ENCODE measurements at places on chromosomes 16 and 17. TPM values are rescaled to one million over a fixed set of nuclear protein-coding genes. Genes with fewer than 3 reads are reported as not detected.

DNA sequence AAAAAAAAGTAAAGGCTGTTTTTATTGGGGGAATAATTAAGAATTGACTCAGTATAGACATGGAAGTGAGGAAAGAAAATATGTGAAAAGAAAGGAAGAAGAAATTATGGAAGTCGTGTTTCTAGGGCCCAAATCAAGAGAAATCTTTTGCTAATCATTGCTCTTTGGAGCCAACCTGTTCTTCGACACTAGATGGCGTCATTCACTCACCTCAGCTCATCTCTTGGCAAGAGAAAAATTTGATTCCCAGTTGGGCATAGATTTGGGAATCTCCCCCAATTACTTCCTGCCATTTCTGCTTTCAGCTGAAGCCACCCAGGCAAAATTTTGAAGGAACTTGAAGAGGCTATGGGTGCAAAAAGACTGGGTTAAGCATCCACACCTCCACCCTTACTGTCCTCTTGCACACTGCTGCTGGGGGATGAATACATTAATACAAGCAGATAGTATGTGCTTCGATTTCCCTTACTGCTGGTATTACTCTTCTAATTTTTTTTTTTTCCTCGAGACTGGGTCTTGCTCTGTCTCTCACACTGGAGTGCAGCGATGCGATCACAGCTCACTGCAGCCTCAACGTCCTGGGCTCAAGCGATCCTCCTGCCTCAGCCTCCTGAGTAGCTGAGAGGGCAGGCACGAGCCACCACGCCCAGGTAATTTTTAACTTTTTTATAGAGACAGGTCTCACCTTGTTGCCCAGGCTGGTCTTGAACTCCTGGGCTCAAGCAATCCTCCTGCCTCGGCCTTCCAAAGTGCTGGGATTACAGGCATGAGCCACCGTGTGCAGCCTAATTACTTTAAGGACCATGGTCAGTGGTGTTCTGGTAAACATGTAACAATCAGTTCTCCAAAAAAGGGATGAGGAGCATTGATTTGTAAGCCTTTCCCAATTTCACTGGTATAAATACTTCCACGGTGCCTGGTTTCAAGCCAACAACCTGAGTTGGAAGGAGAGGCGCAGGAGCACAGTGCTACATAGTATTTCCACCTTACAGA is 13.5 kb downstream of the PSMD7 start:
- DNase-seq = peak; percentile 66

DNA sequence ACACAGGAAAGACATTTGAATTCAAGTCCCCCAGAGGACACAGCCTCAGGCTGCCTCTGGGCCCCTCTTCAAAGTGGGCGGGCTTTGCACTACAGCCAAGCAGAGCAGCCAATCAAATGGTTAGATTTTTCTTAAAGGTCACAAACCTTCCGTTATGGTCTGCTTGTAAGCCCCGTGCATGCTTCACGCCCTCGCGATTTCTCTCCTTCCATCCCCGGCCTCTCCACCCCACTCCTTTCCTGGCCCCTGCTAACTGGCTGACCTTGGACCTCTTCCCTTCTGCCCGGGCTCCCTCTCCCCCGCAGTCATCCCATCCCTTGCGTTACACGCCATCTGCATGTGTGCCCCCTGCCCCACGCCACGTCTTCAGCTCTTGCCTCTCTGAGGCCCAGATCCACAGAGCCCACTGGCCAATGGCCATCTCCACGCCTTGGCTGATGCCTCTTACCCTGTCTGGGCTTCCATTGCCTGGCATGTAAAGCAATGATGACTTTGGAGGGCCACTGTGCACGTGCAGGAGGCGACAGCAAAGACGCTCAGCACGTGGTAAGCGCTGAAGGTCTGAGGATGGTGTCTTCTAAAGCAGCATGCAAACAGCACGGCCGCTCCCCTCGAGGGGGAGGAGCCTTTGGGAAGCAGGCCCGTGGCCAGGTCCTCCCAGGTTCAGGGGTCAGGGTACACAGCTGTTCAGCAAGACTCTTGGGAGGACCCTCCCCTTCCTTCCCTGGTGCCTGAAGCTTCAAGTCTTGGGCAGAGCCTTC is 86.8 kb downstream of the ZDHHC7 start:
- DNase-seq = no peak

DNA sequence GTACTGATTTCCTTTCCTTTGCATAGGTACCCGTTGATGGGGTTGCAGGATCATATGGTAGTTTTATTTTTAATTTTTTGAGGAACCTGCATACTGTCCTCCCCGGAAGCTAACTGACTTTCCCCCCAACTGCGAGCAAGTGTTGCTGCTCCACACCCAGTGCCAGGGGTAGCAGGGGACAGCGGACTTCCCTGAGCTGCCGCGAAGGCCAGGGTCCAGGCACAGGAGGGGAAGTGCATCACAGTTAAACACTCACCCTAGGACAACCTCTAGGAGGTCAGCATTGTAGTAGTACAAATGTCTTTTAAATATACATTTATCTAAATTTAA is 201.7 kb downstream of the NPIPB11 start:
- DNase-seq = no peak

The CACNG3 gene
- polyA plus RNA-seq = not detected

The KRT20 gene
- not detected for polyA plus RNA-seq

The NXPH3 gene
- polyA plus RNA-seq = 0.31 TPM
